ENCODE measurements at places on chromosomes 12 and 14.

DNA sequence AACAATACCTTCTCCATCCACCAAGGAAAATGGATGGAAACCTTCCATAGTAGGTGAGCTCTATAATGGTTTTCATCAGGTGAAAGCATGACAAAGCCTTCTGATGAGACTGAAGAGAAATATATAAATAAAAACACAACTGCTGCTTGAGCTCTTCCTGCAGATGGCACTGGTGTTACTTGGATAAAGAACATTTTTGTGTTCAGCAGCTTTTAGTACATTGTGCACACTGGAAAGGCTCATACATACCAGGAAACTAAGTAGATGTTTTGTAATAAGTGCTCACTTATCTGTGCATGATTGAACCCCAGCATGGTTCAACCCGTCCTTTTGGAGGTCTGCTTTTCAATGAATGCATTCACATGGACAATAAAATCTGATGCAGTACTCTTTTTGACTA is 357.3 kb upstream of the MIS18BP1 start:
- H3K36me3 ChIP-seq, result no peaks in the 10 kb centered on the region
- no peak for DNase-seq
- H3K27ac ChIP-seq, result no peak overlapping the region

DNA sequence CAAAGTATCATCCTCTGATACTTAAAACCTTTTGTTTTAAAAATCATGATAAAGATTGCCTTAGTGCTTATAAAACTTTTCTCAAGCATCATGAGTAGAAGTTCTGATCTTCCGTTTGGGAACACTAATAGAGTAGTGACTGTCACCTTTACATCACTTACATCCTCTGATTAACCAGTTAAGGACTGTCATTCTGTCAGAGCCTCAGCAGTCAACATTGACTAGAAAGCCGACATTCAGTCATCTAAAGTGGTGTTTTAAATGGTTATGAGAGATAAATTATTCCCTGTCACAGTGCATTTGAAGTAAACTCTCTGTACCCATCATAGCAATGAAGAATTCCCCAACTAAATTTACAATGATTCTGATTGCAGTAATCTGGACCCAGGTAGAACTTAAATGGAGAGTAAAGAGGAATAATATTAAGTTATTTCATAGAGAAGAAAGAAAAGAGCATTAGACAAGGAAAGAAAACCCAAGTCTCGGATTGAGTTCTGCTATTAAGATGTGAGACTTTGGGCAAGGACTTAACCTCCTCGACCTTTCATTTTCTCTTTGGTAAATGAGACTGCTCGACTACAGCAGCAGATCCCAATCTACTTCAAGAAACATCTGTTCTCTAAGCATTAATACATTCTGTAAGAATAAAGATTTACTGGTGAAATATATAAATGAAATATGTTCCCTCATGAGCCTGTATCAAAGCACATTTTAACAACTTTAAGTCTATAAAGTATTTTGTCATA is 563.9 kb upstream of the LMO3 start:
- H3K36me3 ChIP-seq, result no peaks in the 10 kb centered on the region
- no peaks in the 10 kb centered on the region for H3K27me3 ChIP-seq
- no peak for DNase-seq
- H3K27ac ChIP-seq, result no peak overlapping the region

DNA sequence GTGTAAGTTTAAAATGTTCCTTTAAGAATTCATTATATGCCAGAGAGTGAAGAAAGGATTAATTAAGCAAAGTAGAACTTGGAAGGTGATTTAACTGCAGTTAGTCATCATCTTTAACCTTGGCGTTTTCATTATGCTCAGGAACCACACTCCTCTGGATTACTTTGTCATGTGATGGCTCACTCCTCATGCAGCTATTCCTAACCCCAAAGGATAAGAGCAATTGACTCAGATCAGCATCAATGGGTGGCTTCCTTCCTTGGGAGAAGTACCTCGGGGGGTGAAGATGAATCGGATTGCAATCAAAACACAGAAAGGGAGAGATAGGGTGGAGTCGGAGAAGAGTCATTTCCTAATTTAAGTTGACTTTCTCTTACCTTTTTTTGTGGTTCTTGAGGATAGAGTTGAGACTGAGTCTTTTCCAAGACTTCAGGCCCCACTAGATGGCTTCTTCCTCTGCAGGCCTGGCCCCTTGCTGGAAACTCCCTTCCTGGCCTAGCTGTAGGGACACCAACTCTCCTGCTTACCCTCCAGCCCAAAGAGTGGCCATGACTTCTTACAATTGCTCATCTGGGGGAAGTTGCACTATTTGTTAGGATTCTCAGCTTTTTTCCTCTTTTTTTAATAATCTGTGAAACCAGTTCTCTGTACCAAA is 238.6 kb upstream of the DDHD1 start:
- H3K27me3 ChIP-seq, result no peaks in the 10 kb centered on the region
- H3K27ac ChIP-seq, result no peak overlapping the region
- H3K4me1 ChIP-seq, result no peaks in the 10 kb centered on the region
- H3K4me3 ChIP-seq, result no peak overlapping the region
- no peaks in the 10 kb centered on the region for H3K36me3 ChIP-seq

DNA sequence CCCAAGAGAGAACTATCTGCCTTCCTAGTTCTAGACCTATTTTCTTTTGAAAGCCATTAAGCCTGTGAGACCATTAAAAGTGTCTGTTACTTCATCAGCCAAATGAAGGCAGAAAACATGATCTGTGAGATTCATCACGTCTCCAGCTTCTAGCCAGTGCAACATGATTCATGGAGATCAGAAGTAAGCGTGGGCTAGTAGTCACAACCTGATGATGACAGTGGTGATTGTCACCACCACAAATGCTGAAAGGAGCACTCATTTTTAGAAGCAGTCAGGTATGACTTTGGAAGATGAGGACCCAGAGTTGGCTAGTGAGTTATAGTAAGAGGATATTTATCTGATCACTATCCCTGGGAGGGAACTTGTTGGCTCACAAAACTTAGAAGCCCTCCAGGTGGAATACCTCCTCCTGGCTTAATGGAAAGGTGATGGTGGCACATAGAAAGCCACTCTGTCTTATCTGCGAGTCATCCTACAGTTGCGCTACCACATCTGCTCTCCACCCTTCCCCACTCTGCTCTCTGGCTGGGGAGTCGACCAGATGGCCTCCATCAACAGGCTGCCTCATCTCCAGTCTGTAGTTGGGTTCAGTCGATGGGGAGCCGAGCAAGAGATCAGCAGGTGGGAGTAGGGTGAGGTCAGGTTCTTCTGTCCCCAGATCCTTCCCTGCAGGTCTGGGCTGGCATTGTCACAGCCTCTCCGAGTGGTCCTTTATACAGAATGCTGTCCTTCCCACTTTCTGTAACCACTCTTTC is 317.6 kb upstream of the FKBP4 start:
- DNase-seq, result no peak
- no peaks in the 10 kb centered on the region for H3K27me3 ChIP-seq
- no peak overlapping the region for H3K27ac ChIP-seq
- no peak overlapping the region for H3K4me3 ChIP-seq
- no peaks in the 10 kb centered on the region for H3K4me1 ChIP-seq

- H3K4me3 ChIP-seq, result peak overlapping the region; percentile 6
- no peak for DNase-seq
- H3K4me1 ChIP-seq, result no peaks in the 10 kb centered on the region
- no peak overlapping the region for H3K27ac ChIP-seq
- no peaks in the 10 kb centered on the region for H3K36me3 ChIP-seq
- no peaks in the 10 kb centered on the region for H3K27me3 ChIP-seq
Observed at GRCh38 chr14:36161776-36162175, 14.7 kb downstream of the PTCSC3 start.

- H3K27ac ChIP-seq, result no peak overlapping the region
- H3K27me3 ChIP-seq, result no peaks in the 10 kb centered on the region
- H3K36me3 ChIP-seq, result no peaks in the 10 kb centered on the region
Observed at GRCh38 chr14:20409226-20409625, 4.1 kb downstream of the TEP1 start.

GRCh38 chr14:79062226-79062625 is 892.1 kb downstream of the NRXN3 start:
- H3K27ac ChIP-seq, result no peak overlapping the region
- H3K27me3 ChIP-seq, result no peaks in the 10 kb centered on the region
- H3K4me1 ChIP-seq, result no peaks in the 10 kb centered on the region
